ENCODE measurements at places on chromosomes 7 and 10. TPM values are rescaled to one million over a fixed set of nuclear protein-coding genes. Genes with fewer than 3 reads are reported as not detected.

GRCh38 chr10:132113766-132114365 lies 48.1 kb downstream of the JAKMIP3 start:
- H3K36me3 ChIP-seq: no peaks in the 10 kb centered on the region
- no peaks in the 10 kb centered on the region for H3K27me3 ChIP-seq
- H3K4me3 ChIP-seq: no peak overlapping the region
- no peak overlapping the region for H3K27ac ChIP-seq
- H3K4me1 ChIP-seq: no peaks in the 10 kb centered on the region
- DNase-seq: peak; percentile 47

DNA sequence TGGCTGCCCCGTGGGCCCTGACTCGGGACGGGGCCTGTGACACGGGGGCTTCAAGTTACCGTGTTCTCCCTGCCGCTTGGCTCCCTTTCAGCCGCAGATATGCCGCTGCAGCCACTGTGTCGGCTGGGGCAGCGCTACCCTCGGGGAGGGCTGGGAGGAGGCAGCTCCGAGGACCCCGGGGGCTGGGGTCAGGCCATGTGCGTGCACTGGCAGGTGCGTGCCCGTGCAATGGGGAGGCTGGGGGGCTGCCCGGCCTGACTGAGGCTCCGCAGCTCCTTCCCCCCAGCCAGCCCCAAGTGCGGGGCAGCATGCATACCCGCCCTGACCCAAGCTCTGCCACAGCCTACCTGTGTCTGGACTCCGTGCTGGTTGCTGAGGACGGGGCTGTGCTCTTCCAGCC lies 29.2 kb downstream of the KNDC1 start:
- H3K36me3 ChIP-seq: no peaks in the 10 kb centered on the region
- DNase-seq: no peak
- no peaks in the 10 kb centered on the region for H3K27me3 ChIP-seq
- H3K4me3 ChIP-seq: no peak overlapping the region
- H3K27ac ChIP-seq: no peak overlapping the region
- no peaks in the 10 kb centered on the region for H3K4me1 ChIP-seq

DNA sequence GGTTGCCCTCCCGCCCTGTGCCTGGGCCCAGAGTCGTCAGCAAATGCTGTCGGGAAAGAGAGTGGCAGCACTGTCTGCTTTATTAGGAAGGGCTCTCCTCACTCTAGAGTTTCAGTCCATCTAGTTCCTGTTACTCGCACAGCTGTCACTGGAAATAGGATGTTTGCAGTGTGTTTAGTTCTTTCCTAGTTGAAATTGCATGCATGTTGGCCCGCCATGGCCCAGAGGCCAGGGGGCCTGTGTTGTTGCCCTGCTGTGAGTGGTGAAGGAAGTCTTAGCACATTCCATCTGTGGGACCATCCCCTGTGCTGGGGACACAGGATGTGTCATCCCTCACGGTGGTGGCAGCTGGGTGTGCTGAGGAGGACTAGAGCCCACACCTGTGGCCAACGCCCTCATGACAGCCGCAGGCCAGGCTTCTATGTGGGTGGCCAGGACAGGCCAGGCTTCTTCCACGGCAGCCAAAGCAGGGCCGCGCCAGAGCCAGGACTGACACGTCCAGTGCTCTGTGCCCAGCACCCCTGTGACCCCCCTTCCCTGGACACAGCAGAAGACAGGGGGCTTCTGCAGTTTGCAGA lies 45.4 kb downstream of the ZNF467 start:
- H3K36me3 ChIP-seq: peaks cover 100% of the 10 kb centered on the region
- H3K4me3 ChIP-seq: no peak overlapping the region
- no peak overlapping the region for H3K27ac ChIP-seq

GRCh38 chr10:44890696-44891563 lies 20.2 kb upstream of the TMEM72 start:
- no peak for DNase-seq
- H3K36me3 ChIP-seq: no peaks in the 10 kb centered on the region
- H3K4me3 ChIP-seq: no peak overlapping the region
- H3K4me1 ChIP-seq: no peaks in the 10 kb centered on the region
- no peak overlapping the region for H3K27ac ChIP-seq
- H3K27me3 ChIP-seq: no peaks in the 10 kb centered on the region

DNA sequence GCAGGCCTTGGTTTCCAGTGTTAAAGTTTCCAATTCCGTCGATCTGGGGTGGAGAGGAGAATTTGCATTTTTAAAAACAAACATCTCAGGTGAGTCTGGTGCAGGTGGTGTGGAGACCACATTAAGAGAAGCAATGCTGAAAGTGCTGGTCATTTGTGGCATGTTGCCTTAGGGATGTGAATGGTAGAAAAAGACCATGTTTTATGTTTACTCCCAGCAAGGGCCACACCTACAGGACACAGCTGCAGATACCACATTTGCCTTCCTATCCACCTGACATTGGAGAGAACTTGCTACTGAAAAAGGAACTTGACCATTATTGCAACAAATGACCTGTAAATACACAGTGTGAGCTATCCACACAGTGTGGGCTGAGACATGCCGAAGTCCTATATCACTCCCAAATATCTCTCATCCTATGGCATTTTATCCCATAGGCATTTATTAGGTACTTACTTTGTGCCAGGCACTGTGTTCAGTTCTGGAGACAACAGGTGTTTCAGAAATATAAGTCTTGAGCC lies 183.1 kb downstream of the NRP1 start:
- no peak overlapping the region for H3K27ac ChIP-seq
- H3K4me3 ChIP-seq: no peak overlapping the region
- no peaks in the 10 kb centered on the region for H3K36me3 ChIP-seq
- no peaks in the 10 kb centered on the region for H3K27me3 ChIP-seq

DNA sequence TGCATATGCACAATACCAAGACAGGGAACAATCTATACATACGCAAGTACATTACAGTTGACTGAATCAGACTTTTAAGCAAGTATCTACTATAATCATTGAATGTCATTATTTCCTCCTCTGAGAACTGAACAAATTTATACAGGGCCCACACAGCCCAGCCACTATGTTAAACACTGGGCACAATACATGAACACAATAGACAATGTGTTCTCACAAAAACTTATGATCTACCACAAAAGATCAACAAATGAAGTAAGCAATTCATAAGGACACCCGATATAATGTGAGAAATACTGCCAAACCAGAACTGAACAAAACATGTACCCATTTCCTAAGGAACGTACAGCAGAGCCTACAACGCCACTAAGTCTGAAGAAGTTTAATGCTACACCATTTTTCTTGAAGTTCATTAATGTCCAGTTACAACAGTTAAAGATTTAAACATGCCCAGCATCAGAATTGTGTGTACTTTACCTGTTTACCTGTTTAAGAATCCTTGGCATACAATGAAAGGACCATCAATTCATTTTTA lies 31.5 kb downstream of the SHTN1 start:
- no peak overlapping the region for H3K4me3 ChIP-seq
- no peaks in the 10 kb centered on the region for H3K36me3 ChIP-seq
- no peaks in the 10 kb centered on the region for H3K27me3 ChIP-seq
- no peak for DNase-seq

- H3K4me1 ChIP-seq: peaks cover 26% of the 10 kb centered on the region
- no peaks in the 10 kb centered on the region for H3K36me3 ChIP-seq
- DNase-seq: no peak
- no peak overlapping the region for H3K27ac ChIP-seq
- no peak overlapping the region for H3K4me3 ChIP-seq
Measured at GRCh38 chr10:25175527-25176420, 973 bp downstream of the GPR158 start.

GRCh38 chr10:84185526-84186175 lies 8.7 kb upstream of the CDHR1 start:
- H3K27me3 ChIP-seq: no peaks in the 10 kb centered on the region
- peak; percentile 51 for DNase-seq
- no peak overlapping the region for H3K4me3 ChIP-seq
- H3K4me1 ChIP-seq: no peaks in the 10 kb centered on the region
- no peaks in the 10 kb centered on the region for H3K36me3 ChIP-seq

GRCh38 chr7:141704112-141704511 lies 2.1 kb upstream of the DENND11 start:
- peaks cover 32% of the 10 kb centered on the region for H3K4me1 ChIP-seq
- no peaks in the 10 kb centered on the region for H3K27me3 ChIP-seq
- H3K27ac ChIP-seq: no peak overlapping the region
- H3K36me3 ChIP-seq: no peaks in the 10 kb centered on the region
- no peak overlapping the region for H3K4me3 ChIP-seq

DNA sequence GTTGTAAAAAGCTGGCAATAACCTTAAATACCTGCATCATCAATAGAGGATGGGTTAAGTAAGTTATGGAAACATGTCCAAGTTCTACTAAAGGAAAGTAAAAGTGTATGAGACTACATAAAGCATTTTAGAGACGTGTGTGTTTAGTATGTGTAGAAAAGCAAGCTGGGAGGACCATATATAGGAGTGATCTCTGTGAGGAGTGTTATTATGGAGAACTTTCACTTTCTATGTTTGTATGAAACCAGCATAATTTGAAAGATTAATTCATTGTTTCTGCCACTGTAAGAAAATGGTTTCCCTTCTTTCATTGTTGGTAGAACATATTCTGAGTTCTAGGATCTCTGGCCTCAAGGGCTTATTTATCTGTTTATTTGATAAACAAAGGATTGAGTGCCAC lies 19.2 kb upstream of the PDLIM1 start:
- H3K36me3 ChIP-seq: no peaks in the 10 kb centered on the region
- H3K4me3 ChIP-seq: no peak overlapping the region
- H3K4me1 ChIP-seq: peaks cover 9% of the 10 kb centered on the region
- H3K27me3 ChIP-seq: no peaks in the 10 kb centered on the region
- peak overlapping the region; percentile 41 for H3K27ac ChIP-seq

- H3K4me3 ChIP-seq: no peak overlapping the region
- no peak for DNase-seq
- H3K4me1 ChIP-seq: no peaks in the 10 kb centered on the region
- H3K27ac ChIP-seq: no peak overlapping the region
- H3K27me3 ChIP-seq: no peaks in the 10 kb centered on the region
Measured at GRCh38 chr10:113648478-113648877, 15.4 kb downstream of the NRAP start.

Gene RBM20
- 0.63 TPM for total RNA-seq

Gene FOXP2
- 1.1 TPM for total RNA-seq

Gene GIMAP2
- total RNA-seq: 48.6 TPM

Gene TCAF2
- total RNA-seq: 5.5 TPM
